ENCODE measurements at places on chromosomes 16 and 17.
A peak's percentile ranks its signal among the peaks of the same experiment; 100 is the strongest.

GRCh38 chr17:37725601-37726146, 19.2 kb downstream of the HNF1B start:
- no peak for DNase-seq

DNA sequence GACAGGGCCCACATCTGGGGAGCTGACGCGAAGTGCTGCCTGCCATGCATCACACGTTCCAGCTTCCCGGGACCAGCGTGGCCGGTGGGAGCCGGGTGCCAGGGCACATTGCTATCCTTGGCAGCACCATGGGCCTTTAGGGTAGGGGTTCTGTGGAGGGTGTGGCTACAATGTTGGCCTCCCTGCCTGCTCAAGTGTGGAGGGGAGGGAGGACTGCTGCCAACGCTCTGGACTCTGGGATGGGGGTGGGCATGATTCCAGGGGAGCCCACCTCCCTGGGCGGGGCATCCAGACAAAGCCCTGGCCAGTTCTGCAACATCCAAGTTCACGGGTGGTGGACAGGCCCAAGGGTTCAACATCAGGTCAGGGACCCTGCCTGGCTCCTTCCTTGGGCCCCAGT, 13.9 kb downstream of the GRB7 start:
- no peak for DNase-seq

GRCh38 chr16:14564861-14565687, 65.0 kb downstream of the PARN start:
- peak; percentile 73 for DNase-seq

DNA sequence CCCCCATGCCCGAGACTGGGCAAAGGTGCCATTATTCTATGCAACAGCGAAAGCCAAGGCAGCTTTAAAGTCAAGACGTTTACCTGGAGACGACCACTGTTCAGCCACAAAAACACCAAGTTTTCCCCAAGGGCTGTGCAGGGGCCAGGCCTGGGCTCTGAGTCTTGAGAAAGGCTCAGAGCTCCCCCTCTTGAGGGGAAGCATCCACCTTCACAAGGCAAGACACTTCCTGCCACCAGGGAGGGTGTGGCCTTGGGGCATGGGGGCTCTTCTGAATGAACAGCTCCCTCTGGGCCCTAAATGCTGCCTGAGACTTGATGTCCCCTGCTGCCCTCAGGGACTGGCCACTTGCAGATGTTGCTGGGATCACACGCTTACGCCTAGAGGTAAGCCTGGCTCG, 26.5 kb downstream of the PDIA2 start:
- DNase-seq: no peak

GRCh38 chr16:28098171-28098958, 34.9 kb upstream of the GSG1L start:
- no peak for DNase-seq

- DNase-seq: no peak
Measured at GRCh38 chr16:86545954-86546637, 8.9 kb downstream of the MTHFSD start.

DNA sequence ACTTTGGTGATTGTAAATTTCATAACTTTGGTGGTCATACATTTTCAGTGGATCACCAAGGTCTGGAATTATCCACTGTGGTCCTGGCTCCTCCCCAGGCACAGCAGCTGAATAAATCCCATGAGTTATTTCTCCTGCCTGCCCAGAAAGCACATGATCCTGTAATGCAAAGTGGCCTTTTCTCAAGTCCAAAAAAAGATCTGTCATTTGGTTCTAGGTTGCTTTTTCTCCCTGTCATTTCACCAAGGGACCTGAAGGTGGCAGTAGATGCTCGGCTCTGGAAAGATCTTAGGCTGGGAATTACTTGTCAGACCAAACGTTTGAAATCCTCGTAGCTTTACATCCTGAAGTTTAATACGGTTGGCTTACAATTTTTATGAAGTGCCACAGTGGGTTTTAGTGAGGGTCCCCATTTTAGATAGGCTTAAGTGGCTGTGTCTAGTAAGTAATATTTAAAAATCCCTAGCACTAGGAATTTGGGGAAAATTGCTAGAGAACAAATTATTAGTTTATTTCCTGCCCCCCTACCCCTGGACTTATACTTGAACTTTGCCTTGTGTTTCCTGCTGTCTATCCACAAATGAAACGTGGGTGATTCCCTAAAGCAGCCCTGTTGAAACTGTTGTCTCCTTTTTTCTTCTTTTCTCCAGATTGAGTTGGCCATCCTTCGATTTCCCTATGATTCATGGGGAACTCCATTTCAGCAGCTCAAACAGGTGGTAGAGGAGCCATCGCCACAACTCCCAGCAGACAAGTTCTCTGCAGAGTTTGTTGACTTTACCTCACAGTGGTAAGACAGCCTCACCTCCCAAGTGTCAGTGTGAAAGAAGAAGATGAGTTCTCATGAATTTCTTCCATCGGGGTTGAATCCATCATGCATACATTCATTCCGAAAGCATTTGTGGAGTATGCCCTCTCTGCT, 111.7 kb downstream of the MAP2K6 start:
- no peak for DNase-seq

DNA sequence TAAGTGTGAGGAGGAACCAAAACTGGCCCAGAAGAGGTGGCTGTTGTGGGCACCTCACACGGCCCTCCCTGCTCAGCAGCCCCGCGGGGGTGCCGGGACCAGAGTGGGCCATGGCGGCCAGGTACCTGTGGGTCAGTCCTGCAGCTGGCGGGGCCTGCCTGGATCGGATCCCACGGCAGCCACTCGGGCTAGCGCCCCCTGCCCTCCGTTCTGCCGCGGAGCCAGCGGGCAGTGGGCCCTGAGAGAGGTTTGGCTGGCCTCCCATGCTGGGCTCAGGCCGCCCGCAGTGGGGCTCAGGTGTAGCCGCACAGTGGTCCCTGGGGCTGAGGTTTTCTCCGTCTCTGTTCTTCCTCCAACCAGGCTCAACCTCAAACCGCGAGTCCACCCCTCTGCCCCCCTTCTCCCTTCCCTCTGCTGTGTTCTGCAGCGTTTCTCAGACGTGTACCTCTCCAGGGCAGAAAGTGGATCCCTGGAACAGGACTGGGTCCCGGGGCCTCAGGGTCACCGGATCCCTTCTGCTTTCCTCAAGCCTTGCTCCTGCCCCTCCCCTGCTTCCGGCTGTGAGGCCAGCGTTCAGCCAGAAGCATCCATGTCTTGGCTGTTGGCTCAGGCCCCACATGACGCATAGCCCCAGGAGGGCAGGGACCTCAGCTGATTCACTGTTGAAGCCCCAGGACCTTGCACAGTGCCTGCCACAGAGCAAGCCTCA, 28.6 kb upstream of the ITGA3 start:
- DNase-seq: no peak

DNA sequence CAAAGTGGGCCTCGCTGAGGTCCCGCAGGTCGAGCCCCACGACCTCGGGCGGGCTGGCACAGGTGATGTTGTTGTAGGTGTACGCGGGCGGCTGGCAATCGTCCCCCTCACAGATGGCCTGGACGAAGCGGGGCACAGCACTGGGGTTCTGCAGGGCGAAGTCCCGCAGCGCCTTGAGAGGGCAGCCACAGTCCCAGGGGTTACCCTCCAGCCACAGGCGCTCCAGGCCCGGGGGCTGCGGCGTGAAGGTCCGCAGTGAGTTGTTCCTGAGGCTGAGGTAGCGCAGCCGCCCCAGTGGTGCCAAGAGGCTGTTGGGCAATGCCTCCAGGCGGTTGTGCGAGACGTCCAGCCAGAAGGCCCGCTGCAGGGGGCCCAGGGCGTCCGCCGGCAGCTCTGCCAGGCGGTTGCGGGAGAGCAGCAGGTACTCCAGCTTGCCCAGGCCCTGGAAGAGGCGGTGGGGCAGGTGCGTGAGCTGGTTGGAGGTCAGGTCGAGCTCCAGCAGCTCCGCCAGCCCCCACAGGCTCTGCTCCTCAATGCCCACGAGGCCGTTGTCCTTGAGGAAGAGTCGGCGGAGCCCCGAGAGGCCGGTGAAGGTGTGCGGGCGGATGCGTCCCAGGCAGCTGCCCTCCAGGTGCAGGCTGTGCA, 2.8 kb downstream of the IGFALS start:
- DNase-seq: no peak

- DNase-seq: no peak
Measured at GRCh38 chr17:78991017-78991738, 11.5 kb upstream of the LGALS3BP start.

DNA sequence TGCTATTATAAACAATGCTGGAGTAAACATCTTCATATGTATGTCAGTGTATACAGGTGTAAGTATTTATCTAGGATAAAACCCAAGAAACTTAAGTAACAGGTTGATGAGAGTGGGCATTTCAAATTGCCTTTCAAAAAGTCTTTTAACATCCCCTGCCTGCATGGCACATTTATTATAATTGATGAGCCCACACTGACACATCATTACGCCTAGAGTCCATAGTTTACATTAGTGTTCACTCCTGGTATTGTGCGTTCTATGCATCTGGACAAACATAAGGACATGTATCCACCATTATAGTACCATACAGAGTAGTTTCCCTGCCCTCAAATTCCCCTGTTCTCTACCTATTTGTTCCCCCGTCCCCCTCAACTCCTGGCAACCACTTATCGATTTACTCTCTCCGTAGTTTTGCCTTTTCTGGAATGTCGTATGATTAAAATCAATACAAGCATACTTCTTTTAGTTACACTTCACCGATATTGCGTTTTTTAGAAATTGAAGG, 53.7 kb downstream of the NACA2 start:
- no peak for DNase-seq

DNA sequence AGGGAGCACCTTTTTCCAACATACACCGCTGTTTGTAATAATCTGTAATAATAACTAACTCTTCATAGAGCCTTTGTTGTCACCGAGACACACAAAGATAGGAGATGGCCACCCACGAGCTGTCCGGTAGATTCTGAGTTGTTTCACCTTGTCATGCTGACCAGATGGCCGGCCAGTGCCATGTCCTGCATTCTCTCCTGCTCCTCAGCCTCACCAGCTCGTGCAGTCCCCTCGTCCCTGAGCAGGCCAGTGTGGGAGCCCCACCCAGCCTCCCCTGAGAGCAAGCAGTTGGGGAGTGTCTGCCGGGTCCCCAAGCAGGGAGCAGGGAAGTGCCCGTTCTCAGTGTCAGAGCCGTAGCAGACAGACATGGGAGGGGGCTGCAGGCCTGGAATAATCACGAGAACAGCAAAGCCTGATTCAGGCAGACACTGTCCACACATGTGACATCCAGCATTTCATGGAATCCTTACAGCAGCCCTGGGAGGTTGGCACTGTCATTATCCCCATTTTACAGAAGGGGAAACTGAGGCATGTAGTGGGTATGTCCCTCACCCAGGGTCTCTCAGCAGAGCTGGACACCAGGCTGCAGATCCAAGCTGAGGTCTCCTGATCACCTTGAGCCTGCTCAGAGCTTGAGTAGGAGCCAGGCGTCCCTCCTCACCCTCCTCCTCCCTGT, 178.5 kb upstream of the CIBAR2 start:
- DNase-seq: no peak

- no peak for DNase-seq
Measured at GRCh38 chr17:12979826-12980500, 37.9 kb downstream of the ELAC2 start.

DNA sequence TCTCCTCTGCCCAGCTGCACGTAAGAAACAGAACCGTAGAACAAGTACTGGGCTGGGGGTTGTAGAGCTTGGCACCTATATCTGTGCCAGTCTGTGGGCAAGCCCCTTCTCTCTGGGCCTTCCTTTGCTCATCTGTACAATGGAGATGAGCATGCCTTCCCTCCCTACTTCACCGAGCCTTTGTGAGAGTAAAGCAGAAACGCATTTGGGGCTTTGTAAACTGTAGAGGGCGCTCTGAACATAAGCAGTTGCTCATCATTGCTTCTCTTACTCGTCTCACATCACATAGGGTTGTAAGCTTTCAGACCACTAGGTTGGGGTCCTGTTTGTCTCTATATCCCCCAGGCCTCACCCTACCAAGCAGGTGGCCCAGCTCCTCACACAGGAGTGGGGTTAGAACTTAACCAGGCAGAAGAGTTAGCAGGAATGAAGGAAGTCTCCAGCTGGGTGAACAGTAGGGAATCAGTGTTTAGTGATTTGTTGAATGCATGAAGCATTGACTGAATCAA, 15.1 kb downstream of the SAMD14 start:
- peak; percentile 80 for DNase-seq

- DNase-seq: no peak
Measured at GRCh38 chr16:66484453-66485213, 57.5 kb downstream of the BEAN1 start.

DNA sequence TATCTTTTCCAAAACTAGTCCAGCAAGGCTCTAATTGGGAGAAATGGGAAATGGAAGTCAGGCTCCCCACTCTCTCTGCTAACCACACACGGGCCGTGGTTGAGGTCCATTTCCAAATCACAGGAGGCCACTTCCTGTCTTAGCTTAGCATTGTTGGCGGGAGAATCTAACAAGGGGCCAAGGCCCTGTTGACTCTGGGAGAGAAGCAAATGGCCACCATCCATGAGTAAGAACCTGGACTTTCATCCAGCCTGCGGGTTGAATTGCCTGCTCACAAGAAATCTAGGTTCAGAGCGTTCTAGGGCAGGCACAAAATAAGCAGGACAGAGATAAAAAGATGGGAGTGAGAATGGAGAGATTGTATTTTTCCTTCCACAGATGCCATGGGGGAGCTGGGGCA, 5.7 kb downstream of the FAM20A start:
- no peak for DNase-seq

GRCh38 chr16:73390936-73391335, 343.0 kb upstream of the ZFHX3 start:
- DNase-seq: no peak

DNA sequence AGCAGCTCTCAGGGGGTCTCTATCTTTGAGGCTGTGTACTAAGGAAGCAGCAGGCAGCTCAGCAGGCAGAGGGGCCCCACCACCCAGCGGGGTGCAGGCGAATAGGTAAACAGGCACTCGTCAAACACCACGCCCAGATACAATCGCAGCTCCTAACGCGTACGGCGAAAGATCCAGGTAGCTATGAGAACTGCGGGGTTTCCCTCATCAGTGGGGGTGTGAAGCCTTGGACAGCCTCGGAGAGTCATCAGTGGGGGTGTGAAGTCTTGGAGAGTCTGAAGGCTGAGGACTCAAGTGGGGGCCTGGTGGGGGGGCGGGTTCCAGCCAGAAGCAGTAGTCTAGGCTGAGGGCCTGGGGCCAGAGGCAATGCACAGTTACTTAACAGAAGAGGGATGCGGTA, 69.0 kb downstream of the RTN4RL1 start:
- DNase-seq: no peak

DNA sequence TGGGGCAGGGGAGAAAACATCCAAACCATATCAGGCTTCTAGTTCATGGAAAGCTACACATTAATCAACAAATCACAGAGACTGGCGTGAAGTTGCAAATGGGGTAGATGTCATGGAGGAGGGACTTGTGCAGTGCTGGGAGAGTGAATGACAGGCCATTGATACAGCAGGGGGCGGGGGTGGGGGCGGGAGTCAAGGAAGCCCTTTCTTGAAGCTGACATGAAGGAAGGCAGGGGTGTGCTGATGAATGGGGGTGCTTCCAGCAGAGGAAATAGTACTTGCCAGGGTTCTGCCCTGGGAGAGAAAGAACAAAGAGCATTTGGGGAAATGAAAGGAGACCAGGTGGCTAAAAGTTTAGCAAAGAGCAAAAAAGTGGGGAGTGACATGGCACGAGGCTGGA, 269.9 kb downstream of the SHISA9 start:
- no peak for DNase-seq

DNA sequence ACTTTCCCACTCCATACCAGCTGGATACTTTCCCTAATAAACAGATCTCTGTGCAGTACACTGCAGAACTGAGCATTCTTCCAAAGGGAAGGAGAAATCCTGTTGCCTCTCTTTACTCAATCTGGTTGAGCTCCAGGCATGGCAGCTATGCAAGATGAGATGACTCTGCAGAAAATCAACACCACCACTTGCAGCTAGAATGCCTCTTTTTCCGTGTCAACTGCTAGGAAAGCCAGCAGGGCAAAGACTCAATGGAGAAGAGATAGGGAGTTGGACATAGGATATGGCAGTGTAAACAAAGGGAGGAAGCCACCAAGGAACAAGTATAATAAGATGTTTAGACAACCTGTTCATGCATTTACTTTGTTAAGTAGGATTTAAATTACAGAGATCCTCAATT, 40.4 kb upstream of the CORO6 start:
- DNase-seq: no peak

All from T-helper 2 cell (primary cell).